Esophagus mucosa (tissue), 1 donor: ENCODE measurements at places on chromosomes 1 and 21.

GRCh38 chr1:56132520-56132919 lies 446.8 kb downstream of the PLPP3 start:
- ATAC-seq, result peak; percentile 25

- no peak for ATAC-seq
Observed at GRCh38 chr1:246722720-246723119, 1.5 kb upstream of the SCCPDH start.

DNA sequence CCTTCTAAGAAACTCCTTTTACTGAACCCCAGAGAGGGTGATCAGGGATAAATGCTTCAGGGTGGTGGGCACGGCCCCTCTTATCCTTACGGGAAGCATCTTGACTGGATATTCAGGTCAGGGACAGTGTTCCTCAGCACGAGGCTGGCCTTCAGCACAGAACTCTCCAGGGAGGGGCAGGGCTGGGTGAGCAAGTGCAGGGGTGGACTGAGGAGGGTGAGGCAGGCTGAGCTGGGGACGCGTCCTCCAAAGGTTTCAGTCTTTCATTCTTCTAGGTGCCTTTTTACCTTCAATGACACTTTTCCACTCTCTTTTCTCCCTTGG lies 52.3 kb downstream of the RASSF5 start:
- no peak for ATAC-seq

GRCh38 chr1:36083635-36084496 lies at the start of gene TEKT2:
Gene TEKT2 (plus strand): TSS chr1:36084094. CDS start chr1:36084922, 828 bp downstream.
- ATAC-seq, result no peak

GRCh38 chr1:2208309-2209239 lies 14.0 kb upstream of the FAAP20 start:
- no peak for ATAC-seq

- no peak for ATAC-seq
Observed at GRCh38 chr1:43573066-43573800, 42.5 kb downstream of the PTPRF start.

DNA sequence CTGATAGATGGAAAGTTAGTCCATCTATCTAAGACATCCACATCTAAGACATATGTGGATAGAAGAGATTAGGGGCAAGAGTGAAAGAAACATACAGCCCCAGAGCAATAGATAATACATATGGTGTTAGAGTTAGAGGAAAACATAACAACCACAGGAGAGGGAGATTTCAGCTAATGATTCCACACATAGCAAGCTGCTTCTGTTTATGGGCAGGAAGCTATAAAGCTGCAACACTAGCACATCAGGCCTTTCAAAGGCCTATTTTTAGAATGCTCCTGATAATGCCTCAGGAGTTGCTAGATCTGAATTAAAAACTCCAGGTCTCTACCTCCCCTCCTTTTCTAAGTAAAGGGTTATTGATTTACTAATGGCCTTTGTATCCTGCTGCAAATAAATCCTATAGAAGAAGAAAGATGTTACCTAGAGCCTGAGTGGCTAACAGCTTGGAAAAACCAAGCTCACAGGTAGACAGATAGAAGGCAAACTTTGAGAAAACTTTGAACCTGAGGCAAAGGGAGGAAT lies 36.1 kb downstream of the BRINP2 start:
- no peak for ATAC-seq
